NCI-H510A treated with DMSO at 0.1 percent for 48 hours (cell line): ENCODE measurements at places on chromosomes 7 and 10.

DNA sequence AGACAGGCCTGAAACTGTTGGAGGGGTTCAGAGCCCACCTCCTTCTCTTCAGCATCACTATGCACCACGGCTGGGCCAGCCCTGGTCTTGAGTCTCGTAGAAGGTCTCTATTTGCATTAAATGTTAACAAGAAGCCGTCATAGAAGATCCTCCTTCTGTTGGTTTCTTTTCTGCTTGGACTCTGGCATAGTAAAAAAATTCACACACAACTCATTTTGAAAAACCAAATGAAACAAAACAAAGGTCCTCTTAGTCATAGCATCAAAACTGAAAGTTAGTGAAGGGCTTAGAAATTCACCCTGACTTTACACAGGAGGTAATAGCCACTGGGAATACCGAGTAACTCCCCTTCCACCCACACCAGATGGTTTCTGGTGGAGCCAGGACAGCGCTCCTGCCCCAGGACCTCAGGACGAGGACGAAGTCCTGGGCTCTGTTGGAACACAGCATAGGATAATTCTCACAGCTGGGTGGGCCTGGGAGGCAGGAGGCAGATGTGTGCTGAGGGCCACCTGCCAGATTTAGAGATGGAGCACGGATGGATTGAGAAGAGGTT, 248.4 kb upstream of the KLF6 start:
- DNase-seq = no peak

DNA sequence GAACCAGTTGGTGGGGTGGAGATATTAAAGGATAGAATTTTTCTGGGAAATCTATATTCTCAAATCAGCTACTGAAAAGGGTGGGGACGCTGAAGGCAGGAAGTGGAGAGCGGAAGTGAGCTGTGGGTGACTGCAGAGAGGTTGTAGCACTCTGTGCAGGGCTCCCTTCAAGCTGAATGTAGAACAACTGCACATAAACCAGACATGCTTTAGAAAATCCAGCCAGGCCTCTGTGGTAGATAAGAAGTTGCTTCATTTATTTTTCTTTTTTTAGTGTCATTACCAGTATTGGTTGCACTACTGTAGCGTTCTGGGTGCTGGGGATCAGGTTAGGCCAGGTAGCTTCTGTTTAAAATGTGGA, 127.8 kb downstream of the CELF2 start:
- DNase-seq = no peak

GRCh38 chr7:22094413-22095342, 149.0 kb upstream of the CDCA7L start:
- peak; percentile 67 for DNase-seq

- no peak for DNase-seq
Measured at GRCh38 chr7:99072126-99072525, 71.8 kb downstream of the SMURF1 start.

DNA sequence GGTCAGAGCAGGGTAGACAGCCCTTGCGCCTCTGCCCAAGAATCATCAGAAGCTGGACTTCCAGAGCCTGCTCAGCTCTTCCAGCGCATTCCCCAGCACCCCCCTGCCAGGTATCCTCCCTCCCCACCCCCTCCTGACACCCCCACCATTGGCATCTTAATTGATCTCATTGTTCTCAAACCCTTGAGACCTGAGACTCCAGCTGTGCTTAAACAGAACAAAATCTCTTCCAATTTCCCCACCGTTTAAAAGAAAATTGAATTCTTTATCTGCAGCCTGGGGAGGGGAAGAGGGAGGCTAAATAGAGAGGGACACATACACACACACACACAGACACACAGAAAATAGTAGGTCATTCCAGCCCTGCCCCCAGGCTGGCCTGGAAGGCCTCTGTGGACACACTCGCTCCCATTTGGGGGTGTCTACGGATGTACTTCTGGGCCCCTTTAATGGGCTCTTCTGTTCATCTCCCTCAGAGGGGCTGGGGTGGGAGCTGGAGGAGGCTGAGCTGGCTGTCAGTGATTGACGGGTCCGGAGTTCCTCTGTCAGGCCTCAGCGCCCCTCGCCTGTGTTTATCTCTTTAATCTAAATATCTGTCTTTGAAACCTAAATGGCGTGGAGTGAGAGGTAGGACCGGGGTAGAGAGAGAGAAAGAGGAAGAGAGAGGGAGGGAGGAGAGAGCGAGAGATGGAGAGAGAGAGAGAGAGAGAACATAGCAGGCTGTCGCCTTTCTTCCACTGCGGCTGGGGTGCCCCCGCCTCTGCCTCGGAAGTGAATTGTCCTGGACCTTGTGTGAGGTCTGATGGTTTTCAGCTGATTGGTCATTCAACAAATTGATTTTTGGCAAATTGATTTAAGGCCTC, 61.7 kb downstream of the C10orf105 start:
- DNase-seq = no peak

DNA sequence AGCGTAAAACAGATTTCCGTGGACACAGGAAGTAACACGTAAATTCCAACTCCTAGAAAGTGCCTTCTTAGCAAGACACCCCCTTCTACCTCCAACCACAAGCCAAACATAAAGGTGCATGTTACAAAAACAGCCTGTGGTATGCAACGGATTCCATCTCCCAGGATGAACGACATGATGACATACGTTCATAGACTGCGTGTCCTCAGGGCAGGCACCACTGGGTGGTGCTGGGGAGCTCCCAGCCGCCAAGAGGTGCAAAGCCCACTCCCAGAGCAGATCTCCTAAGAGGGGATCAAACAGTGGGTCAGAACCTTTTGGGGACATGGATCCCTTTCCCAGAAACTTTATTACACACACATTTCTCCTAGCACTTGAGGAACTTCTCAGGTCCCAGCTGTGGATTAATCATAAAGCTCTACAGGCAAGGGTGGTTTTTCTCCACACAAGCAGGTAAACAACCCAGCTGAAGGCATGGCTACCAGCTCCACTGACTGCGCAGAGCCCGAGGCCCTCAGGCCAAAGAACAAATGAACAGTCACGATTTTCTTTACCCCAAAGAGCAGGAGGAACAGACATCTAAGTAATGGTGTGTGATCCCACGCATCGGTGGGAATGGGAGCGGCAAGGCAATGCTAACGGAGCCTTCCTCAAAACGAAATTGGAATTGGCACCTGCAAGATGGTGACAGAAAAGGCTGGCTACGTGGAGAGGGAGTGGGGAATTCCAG, 13.8 kb downstream of the PSAP start:
- no peak for DNase-seq

GRCh38 chr7:68133045-68133444, 1136.4 kb downstream of the TYW1 start:
- no peak for DNase-seq

DNA sequence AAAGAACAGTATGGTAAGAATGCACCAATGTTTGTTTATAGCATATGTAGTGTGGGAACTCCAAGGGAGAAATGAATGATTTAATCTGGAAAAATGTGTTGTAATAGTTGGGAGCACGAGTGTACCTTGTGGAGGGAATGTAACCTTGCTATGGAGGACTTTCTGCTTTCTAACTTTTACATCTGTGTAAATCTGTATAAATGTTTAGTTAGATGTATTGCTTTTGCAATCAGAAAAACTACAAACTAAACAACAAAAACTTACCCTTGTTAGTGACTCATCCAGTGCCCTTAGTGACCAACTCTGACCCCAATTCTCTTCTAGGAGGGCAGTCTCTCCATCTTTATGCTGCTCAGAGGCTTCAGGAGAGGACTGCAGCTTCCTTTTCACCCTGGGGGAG, 89.3 kb downstream of the CCNY start:
- DNase-seq = no peak

DNA sequence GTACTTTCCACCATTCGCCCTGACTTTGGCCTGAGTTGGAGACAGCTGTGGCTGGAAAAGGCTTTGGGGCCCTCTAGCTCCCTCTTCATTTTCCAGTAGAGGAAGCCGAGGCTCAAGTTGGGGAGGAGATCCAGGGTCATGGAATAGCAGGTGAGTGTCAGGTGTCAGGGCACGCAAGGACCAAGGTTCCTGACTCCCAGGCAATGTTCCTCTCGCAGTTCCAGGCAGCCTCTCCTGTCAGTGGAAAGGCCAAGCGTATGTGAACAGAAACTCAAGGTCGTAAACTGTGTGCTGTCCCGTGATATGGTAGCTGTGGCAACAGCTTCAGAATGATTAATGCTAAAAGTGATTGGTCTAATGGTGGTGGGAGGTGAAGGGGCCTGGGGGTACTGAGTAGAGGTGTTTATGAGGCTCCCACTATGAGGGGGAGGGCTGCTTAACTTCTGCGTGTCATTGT, 13.2 kb downstream of the ADAMTS14 start:
- peak; percentile 46 for DNase-seq

- DNase-seq = no peak
Measured at GRCh38 chr10:24771943-24772694, 48.4 kb upstream of the ARHGAP21 start.

DNA sequence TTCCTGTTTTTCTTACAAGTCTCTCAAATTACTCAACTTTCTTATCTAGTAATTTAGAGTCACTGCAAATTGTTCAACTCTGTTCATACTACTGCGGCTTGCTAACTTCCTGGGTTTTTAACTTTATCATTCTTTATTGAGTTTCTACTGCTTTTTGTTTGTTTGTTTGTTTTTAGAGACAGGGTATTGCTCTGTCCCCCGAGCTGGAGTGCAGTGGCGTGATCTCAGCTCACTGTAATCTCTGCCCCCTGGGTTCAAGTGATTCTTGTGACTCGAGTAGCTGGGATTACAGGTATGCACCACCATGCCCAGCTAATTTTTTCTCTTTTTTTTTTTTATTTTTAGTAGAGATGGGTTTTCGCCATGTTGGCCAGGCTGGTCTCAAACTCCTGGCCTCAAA, 182.9 kb downstream of the TSPAN12 start:
- no peak for DNase-seq

DNA sequence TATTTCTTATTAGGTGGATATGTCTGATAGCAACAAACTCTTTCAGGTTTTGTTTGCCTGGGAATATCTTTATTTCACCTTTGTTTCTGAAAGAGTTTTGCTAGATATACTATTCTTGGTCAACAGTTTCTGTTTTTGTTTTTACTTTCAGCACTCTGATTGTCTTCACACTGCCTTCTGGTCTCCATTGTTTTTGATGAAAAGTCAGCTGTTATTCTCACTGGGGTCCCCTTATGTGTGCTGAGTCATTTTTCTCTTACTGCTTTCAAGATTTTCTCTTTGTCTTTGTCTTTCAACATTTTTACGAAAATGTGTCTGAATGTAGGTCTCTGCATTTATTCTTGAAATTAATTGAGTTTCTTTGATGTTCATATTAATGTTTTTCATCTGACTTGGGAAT, 15.2 kb upstream of the RASSF4 start:
- DNase-seq = no peak

DNA sequence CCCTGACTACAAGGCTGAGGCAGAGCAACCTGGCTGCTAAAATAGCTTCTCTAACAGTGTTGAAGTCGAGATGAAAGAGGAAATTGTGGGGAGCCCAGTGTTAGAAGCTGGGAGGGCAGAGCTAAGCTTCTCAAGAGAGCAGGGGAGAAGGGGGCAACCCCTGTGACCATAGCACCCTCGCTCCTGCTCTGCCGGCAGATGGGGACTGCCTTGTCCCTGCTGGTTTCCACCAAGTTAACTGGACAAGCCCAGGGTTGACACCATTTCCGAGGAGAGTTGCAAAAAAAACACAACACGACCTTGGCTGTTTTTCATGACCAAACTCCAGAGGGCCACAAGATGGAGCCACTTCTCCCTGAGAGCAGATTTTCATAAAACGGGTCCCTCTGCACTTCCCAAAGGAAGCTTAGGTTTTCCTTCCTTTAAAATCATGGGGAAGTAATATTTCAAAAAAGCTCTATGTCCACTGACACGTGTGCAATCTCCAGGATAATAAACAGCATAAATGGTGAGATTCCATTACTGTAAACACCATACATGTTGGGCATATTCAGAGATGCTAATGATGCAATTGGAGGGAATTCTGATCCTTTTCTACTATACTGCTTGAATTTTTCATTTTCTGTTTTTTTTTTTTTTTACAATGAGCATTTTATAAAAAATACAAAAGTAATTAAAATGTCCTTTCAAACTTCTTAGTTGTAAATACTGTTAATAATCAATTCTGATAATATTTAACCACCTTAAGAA, 140.4 kb downstream of the PIP4K2A start:
- DNase-seq = no peak

- DNase-seq = no peak
Measured at GRCh38 chr10:110842326-110842904, 29.3 kb upstream of the PDCD4 start.

- no peak for DNase-seq
Measured at GRCh38 chr7:32502728-32503127, 7.4 kb downstream of the AVL9 start.

DNA sequence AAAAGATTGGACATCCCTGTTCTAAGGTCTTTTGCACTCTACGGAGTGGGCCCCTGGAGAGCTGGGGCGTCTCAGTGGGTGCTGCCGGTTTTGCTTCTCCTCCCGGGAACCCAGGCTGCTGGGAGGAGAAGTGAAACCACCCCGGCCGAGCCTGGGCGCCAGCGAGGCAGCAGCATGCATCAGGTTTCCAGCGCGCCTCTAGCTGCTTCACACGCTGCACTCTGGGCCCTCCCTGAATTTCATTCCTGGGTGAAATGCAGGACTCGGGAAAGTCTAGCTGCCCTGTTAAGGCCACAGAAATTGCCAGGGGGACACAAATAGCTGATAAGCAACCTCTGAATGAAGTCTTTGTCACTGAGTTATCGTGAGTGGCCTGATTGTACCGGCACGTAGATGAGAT, 127.4 kb downstream of the TRRAP start:
- DNase-seq = no peak

DNA sequence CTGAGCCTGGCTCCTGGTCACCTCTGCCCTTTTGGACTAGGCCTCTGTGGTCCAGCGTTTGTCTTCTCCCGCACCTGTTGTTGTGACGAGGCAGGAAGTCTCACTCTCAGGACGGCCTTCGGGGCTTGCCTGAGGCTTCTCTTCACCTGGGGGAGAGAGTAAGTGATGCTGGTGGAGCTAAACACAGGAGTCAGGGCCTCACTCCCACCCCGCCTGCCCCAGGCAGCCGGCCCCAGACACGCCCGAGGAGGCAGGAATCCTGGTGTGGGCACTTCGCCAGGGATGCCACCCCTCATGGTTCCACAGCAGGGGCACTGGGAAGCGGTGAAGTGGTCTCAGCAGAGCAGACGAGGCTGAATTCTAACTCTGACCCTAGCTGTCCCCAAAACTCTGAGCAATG, 42.4 kb downstream of the IL2RA start:
- no peak for DNase-seq

GRCh38 chr10:80068270-80068669, 10.2 kb upstream of the TMEM254 start:
- no peak for DNase-seq

DNA sequence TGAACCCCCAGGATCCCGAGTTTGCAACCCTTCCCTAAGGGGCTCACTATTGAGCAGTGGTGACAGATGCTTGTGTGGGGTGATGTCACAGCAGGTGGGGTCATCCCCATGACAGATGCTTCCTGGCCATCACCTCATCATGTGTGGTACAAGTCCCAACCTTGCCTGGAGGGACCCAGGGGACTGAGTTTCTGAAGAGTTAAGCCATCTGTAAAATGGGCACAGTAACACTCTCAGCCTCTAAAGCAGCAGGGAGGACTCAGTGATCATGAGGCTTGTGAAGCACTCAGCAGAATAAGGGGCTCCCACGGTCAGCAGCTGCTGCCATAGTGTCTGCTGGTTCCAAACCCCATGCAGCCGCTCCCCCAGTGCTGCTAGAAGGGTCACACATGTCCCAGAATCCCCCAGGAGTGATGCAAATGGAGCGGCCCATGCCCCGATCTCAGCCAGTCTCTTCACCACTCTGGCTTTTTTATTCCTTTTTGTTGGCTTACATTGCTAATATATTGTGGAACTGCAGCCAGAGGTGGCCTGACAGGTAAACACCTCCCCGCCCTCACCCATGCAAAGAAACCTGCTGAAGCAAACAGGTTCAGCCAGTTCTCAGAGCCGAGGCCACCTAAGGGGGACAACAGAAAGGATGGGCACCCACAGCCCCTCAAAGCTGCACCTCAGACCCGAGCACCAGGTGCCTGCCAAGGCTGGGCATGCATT, 102.1 kb upstream of the PDGFA start:
- DNase-seq = no peak
